ENCODE measurements at places on chromosomes 12 and 14.

DNA sequence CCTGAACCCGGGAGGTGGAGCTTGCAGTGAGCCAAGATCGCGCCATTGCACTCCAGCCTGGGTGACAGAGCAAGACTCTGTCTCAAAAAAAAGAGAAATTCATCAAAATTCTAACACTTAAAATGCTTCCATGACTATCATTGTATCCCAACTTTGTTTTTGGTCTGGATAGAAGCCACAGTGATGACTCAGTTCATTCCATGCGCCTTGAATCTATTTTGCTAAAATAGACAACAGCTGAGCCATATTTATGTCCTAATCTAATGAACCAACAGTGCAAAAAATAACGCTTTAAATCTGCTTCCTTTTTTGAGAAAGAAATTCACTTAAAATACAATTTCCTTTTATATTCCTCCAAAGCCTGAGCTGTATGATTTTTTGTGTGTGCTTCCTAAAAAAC, 23.2 kb upstream of the BICD1 start:
- DNase-seq = no peak

DNA sequence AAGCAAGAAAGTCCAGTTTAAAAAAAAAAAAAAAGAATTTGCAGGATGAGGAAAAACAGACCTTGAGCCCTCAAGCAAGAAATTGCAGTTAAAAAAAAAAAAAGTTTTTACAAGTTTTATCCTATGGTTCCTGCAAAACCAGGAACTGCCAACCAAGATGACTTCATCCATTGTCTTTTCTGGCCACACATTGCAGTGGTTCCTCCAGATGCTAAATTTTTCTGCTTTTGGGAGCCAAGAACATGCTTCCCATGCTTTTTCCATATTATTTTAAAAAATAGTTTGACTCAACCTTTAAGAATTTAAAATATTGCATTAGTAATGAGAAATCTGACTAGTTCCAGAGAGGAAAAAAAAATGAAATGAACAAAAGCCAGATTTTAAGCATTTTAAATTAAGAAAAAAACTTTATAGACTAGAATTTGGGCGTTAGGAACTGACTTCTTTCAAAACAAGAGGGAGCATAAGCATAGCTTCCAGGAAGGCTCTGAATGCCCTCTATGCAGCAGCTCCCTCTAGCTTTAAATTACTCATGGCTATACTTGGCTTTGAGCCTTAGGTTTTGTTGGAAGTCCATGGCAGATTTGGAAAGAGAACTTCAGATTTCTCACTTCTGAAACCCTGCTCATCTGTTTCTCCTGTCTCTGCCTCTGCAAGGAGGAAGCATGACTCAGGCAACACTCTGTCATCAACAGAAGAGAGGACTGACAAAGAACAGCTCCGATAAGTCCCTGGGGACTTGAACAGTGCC, 124.5 kb downstream of the GPR65 start:
- DNase-seq = no peak

DNA sequence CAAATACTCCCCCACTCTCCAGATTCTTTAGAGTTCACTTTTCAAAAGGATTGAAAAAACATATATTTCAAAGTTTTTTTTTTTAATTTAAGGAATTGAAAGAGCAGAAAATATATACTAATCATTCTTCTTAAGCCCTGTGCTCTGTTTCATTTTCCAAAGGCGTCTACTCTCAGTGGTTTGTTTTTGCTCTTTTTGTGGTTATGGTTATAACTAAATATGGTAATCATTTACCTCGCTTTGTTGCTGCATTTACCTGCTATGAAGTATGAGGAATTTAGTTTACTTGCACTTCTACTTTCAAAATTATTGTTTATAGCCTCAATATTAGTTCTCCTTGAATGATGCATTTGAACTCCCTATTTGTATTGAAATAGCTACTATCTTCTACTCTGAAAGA, 55.9 kb upstream of the LRRK2 start:
- no peak for DNase-seq

DNA sequence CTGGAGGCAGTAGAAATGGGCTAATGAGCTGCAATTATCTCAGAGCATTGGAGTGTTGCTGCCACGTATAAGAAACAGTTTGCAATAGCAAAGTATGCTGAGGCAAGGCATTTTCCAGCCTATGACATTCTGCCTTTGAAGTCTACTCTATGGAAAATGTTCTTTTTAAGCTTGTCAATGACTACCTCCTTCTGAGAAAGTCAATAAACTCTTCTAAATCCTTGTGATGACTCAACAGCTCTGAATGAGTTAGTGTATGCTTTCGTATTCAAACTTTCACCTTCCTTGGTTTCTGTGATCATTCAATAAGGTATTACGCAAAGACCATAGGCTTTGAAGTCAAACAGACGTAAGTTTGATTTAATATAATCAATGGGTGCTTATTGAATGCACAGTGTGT, 111.2 kb downstream of the CAPZA3 start:
- no peak for DNase-seq

DNA sequence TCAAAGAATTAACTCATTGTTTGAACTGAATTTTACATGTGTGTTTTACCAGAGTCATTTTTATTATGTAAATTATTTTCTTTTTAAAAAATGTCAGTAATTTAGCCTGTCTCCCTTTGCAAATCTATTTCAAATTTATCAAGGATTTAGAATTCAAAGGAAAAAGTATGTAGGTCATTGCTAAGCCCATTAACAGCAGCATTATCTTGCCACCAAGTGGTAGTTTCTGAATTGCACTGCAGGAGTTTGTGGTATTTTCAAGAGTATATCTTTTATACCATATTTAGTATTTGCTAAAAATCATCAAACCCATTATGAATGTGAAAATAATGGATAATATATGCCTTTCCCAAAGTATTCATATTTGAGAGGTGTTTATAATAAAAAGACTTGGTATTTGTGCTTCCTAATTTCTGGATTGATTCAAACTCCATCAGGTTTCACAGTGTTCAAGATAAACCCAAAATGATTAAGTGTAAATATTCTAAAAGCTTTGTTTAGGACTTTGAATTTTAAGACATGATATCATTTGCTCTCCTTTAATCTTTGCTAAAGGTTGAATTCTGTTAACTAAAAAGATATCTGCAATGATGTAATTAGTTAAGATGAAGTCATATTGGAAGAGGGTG, 711.4 kb downstream of the FSCB start:
- no peak for DNase-seq

- no peak for DNase-seq
These were observed 19.0 kb downstream of the GCN1 start for GRCh38 chr12:120175537-120175936.

GRCh38 chr14:72699443-72699842, 194.5 kb downstream of the DPF3 start:
- no peak for DNase-seq

DNA sequence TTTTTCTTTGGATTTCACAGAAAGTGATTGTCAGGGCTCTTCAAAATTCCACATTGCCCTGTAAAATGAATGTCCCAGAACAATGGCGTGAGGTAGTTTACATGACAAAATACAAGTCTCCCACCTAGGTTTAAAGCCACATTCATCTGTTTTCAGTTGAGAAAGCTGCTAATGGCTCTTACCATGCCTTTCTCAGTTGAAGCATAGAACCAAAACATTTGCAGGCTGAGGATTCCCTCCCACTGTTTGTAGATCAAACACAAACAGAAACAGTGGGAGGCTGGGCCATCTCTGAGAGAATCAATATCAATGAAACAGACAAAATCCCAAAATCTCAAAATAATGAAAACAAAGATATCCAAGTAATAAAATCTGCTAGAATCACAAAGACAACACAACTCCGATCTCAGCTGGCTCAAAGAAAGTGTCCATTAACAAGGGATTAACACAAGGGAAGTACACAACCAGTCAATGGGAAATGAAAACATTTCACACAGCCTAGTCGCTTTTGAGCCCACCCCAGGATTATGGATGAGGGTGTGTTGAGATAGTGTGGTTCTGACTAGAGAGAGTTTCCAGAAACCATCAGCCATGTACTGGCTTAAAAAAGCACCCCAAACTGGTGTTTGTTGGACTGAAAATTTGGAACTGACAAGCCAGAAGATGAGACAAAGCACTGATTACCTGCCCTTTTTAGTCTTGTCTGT, 54.5 kb upstream of the TMEM260 start:
- DNase-seq = no peak

GRCh38 chr12:126772171-126772864, 1494.7 kb upstream of the TMEM132C start:
- DNase-seq = no peak

DNA sequence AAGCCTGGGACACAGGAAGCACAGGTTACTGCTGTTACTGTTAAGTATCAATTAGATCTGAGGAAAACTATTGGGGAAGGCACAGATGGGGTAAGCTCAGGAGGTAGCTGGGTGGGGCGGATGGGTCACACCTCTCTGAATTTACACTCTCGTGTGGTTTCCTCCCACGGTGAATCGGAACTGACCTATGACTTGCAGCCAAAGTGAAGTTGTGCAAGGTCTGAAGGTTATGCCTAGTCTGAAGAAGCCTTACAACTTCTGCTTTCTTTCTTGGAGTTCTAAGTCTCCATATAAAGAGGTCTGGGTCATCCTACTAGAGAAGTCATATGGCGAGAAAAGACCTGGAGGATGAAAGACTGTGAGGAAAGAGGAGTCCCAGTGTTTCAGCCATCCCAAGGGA, 25.6 kb upstream of the GPATCH2L start:
- no peak for DNase-seq

GRCh38 chr14:82720431-82720830, 1186.8 kb upstream of the SEL1L start:
- DNase-seq = no peak

GRCh38 chr12:27280412-27280811, 36.3 kb downstream of the STK38L start:
- DNase-seq = no peak

DNA sequence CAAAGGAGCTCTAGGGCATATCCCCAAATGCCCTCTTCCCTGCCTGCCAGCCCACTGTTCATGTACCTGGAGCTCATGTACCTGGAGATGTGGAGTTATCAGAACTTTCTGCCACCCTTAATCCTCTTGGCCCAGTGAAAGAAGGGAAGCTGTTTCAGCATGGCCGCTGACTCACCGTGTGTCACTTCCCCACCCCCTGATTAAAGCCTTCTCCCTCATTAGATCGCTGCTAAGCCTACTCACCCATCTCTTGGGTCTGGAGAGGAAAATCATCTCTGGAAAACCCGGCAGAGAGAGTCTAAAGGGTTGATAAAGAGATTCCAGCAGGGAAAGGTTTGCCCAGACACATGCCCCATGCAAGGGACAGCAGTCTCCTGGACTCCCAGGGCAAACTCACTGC, 4.5 kb upstream of the LTBP2 start:
- DNase-seq = no peak

- no peak for DNase-seq
These were observed 7.2 kb downstream of the ALDH2 start for GRCh38 chr12:111773801-111774551.

Data from stimulated activated CD4-positive, alpha-beta T cell treated with anti-CD3 and anti-CD28 coated beads, TNF-alpha, amount 100 ng/mL, for 1 hour (primary cell).